ENCODE measurements at places on chromosomes 3 and 15.

- DNase-seq: no peak
These were observed 4.6 kb upstream of the DENND4A start for GRCh38 chr15:65796610-65797078.

GRCh38 chr15:54577476-54578250 lies 599.4 kb downstream of the UNC13C start:
- DNase-seq: no peak

- no peak for DNase-seq
These were observed 151.7 kb downstream of the MCTP2 start for GRCh38 chr15:94383041-94383440.

DNA sequence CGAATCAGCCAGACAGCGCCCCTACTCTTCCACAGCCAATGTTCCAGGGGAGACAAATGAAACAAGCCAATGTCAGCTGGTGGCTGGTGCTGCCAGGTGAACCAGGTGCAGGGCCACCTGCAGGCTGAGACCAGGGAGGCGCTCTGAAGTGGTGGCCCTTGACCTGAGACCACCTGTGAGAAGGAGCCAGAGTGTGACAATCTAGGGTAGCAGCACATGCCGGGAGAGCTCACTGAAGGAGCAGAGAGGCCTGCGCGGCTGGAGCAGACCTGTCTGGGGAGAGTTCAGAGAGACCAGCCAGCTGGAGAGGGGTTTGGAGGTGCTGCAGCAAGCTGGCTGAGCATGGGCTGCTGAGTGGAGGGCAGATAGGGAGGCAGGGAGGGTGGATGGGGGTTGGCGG lies 693 bp upstream of the STAB1 start:
- no peak for DNase-seq

GRCh38 chr15:65789105-65789504 lies 3.0 kb downstream of the DENND4A start:
- no peak for DNase-seq

All from immature natural killer cell (primary cell).